ENCODE measurements at places on chromosomes 3 and 15. TPM values are rescaled to one million over a fixed set of nuclear protein-coding genes. Genes with fewer than 3 reads are reported as not detected.

GRCh38 chr15:67023517-67024313, 41.7 kb upstream of the SMAD3 start:
- DNase-seq: no peak

DNA sequence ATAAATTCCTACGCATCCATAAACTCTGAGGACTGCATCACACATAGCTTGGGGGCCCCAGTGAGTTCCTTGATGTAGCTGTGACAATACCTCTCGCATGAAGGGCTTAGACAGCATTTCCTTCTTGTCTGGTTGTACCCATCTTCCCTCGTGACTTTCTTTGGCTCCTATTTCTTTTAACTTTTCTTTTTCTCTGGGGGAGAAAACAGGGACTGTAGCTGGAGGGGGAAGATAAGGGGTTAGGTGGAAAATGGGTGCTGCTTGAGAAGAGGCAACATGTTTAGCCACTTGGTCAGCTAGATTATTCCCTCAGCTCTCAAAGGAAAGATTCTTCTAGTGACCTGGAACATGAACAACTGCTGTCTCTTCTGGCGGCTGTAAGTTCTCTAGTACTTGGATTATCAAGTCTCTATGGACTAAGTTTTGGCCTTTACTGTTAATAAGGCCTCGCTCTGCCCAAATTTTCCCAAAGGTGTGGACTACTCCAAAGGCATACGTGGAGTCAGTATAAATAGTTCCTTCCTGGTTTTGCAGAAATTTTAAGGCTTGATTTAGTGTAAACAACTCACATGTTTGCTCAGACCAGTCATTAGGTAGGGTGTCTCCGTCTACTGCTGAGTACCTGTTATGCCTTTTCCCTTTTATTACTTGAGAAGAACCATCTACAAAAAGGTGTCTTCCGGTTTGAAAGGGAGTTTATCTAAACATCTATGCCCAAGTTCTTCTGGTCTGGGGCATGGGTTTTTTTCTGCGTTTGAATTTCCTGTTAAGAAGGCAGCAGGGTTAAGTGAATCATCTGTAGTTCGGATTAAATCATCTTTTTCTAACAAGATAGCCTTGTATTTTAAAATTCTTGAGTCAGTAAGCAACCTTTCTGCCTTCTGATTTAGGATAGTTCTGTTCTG, 21.0 kb upstream of the ATG7 start:
- DNase-seq: no peak

DNA sequence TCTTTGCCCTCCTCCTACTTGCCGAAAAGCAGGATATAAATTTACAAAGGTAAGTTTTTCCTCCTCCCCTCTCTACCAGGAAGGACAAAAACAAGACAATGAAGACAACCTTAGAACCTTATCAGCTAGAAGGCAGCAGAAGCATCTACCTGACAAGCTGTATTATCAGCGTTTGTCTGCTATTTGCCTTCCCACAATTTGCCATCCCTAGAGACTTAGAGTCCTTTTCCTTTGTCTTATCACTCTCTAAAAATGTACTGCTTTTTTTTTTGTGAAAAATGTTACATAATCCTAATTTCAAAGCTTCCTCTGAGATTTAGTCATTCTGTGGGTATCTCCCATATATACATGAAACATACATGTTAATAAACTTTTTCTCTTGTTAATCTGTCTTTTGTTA, 176.9 kb upstream of the PROK2 start:
- DNase-seq: no peak

GRCh38 chr3:46236294-46237054, 5.8 kb upstream of the CCR3 start:
- no peak for DNase-seq

- DNase-seq: no peak
These were observed 78.3 kb upstream of the HES1 start for GRCh38 chr3:194057570-194058188.

DNA sequence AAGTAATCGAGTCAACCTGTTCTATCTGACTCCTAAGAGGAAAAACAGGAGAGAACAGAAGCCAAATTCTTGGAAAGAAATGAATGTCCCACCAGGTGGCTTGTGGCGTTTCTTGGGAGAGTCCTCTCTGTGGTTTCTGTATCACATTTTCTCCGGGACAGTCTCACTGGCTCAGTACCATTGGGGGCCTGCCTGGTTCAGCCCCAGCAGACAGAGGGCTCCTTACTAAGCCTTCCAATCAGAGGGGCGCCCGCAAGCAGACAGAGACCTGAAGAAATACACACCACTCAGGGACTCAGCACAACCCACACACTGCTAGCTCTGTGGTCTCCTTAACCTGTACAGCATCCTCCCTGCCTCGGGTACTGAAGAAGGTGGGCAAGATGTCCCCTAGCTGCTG, 302.1 kb downstream of the TLE3 start:
- no peak for DNase-seq

DNA sequence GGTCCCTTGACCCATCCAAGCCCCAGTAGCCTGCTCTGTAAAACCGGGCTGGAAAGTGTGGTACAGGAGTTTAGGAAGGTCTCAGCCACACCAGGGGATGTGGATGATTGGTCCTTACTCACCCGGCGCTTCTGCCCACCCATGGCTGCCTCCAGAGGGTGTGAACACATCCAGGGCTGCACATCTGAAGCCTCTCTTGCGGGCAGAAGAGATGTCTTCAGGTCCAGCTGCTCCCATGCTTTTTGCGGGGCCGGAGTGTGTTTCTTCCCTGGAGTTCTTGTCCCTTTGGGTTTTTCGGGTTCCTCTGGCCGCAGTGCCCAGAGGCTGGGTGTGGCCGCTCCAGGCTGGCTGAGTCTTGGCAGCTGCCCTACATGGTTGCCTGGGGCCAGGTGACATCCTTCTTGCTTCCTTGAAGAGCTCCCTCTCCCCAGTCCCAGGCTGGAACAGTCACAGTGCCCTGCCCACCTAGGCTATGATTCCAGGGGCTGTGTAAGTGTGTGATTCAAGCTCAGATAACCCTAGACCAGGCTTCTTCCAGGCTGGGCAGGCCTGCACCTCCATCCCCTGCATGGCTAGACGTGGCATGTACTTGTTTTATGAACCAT, 33.9 kb downstream of the HDAC11 start:
- no peak for DNase-seq

- no peak for DNase-seq
These were observed 5.8 kb upstream of the PSTPIP1 start for GRCh38 chr15:76988867-76989780.

DNA sequence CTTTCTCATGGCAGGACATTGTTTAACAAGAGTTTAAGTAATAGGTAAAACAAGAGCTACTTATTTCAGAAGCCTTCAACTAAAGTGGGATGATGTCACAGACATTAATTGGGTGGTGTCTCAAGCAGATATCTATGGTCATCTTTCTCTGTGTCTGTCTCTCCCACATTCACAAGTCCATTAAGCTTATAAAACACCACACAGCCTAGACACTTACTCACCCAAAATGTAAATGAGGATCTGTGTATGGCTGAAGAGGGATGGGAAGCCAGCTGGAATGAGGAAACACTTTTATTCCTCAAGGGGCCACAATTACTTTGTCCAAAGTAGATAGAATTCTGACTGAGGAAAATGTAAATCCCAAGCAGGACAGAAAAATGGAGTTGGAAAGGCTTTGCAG, 183.8 kb downstream of the THRB start:
- DNase-seq: no peak

DNA sequence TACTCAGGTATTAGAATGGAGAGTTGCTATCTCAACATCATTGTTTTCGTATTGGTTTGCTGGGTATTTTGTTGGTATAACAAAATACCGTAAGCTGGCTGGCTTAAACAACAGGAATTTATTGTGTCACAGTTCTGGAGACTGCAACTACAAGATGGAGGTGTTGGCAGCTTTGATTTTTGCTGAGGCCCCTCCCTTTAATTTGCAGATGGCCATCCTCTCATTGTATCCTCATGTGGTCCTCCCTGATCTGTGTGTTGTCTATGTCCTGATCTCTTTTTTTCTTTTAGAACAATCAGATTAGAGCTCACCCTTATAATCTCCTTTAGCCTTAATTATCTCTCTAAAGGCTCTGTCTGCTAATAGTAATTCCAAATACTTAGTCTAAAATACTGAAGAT, 299.8 kb upstream of the GOLIM4 start:
- no peak for DNase-seq

GRCh38 chr3:27657404-27657803, 64.7 kb downstream of the EOMES start:
- no peak for DNase-seq

DNA sequence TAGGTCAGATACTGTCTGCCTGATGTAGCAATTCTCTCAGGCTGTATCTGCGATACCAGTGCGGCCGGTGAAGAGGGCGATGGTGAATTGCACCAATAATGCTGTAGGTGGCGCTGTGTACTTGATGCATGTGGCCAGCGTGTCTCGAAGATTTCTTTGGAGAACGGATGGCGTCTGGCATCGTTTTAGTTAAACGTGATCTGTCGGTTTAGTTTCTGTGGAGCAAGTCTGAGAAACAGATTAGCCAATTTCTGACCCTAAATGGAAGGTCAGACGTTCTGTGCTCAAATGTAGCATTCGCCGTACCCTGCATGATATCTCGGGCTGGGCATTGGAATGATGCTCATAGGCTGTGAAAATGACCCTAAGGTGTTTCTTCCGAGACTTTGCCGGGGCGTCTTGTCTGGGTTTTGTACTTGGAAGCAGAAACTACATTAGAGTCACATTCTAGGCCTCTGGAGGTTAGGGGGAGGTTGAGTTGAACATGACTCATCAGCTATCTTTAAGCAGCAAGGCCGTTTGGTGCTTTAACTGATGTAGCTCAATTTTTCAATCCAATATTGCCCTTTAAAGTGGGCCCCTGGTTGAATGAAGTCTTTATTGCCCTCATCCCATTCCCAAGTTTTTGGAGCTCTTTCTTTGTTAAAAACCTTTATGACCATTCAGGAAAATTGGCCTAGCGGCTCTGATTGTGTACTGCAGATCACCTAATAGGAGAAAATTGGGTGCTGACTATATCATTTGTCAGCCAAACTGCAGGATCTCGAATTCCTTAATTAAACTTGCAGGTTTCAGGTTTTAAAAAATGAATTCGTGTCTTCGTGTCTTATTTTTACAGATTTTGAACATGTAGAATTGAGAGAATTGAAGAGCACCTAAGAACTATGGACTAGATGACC, 80.0 kb downstream of the SQOR start:
- DNase-seq: no peak

DNA sequence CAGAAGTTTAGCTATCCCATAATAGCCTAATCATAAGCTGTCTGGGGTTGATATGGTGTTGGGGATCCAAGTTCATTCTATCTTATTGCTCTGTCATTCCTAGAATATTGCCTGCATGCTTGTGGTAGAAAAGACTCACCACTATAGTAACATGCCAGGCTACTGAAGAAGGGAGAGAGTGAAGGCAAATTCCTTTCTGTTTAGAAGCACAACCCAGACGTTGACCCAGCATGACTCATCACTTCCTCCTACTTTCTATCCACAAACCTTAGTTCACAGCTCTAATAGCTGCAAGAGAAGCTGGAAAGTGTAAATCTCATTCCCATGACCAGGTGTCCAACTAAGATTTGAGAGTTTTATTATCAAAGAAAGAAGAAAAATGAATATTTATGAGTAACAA, 57.8 kb upstream of the NMD3 start:
- no peak for DNase-seq

DNA sequence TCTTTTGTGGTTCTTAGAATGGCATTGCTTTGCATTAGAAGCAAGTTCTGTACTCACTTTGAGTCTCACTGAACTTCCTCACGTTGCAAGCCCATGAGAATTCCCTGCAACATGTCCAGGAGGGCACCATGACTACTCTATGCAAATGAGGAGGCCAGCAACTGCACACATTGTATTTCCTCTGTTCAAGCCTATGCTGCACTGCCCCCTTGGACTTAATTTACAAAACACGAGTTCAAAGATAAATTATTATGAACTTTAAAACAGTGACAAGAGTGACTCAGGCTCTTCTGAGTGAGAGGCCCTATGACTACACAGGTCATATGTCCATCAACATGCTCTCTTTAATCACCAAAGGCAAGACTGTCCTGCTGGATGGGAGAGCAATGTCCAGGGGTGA, 484.2 kb upstream of the ATP11B start:
- no peak for DNase-seq

DNA sequence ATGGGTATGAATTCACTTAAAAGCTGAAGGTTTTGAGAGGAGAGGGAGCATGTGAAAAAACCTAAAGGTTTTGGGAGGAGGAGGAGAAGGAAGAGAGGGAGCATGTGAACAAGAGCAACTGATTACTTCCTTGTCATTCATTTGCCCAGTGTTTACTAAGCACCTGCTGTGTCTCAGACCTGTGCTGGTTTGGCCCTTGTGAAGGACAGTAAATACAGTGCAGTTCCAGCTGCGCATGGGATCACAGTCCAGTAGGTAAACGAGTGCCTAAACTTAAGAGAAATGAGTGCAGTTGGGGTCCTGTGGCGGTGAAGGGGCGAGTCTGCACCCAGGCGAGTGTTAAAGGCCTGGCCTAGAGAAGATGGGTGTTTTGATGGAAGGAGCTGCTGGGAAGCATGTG, 38.6 kb downstream of the IGF1R start:
- no peak for DNase-seq

- no peak for DNase-seq
These were observed 882 bp downstream of the GXYLT2 start for GRCh38 chr3:72888546-72889309.

Gene SCN10A
- 0.14 TPM for total RNA-seq

Gene ZNF860
- total RNA-seq: 0.27 TPM

Gene CYP1A1
- total RNA-seq: 0.32 TPM

Gene ZFYVE19
- total RNA-seq: 27.6 TPM

Gene TIGIT
- total RNA-seq: not detected

All from Right ventricle myocardium inferior (tissue), 1 donor.